Activated CD4-positive, alpha-beta T cell treated with anti-CD3 and anti-CD28 coated beads, Interleukin-2, Interleukin-6, amounts not matched to agents 100 ng/mL and 50 ng/mL, durations not matched to agents 16 hours and 8 hours (primary cell): ENCODE measurements at places on chromosomes 1 and 21.

DNA sequence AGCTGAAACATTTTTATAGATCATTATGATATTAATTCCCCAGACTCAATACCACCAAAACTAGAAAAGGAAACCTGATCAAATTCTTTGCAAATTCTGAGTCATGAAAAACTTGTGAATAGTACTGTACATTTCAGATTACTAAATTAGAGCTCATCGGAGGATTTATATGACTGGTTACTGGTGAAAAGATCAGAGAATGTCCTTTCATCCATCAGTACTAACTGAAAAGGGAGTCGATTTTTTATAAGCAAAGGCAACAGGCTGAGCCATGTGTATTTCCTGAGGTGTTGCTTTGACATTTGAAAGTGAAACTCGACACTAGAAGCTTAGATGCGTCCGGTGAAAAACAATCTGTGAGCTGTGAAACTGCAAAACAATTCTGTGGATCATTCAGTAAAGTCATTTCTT is 155.7 kb downstream of the TNFSF18 start:
- DNase-seq, result peak; percentile 77

DNA sequence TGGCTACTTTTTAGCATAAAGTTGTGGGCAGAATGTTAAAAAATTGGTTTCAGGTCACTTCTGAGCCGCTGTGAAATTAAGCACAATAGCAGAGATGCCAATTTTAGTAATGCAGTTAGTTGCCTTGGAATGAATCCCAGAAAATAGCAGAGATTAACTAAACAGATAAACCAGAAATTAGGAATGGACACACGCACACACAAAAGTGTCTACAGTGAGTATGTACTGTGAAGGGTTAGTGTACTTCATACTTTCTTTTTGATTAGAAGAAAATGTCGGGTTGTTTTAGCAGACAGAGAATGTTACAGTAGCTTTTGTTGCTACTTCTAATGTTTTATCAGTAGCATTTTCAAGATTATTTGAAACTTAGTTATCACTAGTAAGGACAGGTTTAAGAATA is 106.7 kb downstream of the LEPR start:
- DNase-seq, result no peak

DNA sequence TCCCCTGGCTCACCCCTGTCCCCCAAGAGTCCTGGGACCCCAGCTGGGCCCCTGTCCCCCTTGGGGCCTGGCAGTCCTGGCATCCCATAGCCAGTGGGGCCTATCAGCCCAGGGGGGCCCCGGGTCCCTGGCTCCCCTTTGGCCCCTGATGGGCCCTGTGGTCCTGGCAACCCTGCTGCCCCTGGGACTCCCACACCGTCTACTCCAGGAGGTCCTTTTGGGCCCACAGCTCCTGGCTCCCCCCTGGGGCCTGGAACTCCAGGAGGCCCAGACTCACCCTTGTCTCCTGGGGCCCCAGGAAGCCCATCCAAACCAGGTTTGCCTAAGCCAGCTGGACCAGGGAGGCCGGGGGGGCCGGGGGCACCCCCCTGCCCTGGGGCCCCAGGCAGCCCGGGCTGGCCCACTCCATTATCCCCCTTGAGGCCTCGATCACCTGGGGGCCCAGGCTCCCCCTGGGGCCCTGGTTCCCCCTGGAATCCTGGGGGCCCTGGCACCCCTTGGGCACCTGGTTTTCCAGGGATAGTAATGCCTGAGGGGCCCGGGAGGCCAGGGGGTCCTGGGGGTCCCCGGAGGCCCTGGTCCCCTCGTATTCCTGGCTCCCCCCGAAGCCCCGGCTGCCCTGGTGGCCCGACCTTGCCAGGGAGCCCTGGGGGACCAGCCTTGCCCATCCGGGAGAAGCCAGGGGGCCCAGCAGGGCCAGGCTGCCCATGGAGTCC is 10.1 kb downstream of the ADPRS start:
- DNase-seq, result no peak

- no peak for DNase-seq
Observed at GRCh38 chr1:235078480-235079381, 49.9 kb downstream of the TOMM20 start.

DNA sequence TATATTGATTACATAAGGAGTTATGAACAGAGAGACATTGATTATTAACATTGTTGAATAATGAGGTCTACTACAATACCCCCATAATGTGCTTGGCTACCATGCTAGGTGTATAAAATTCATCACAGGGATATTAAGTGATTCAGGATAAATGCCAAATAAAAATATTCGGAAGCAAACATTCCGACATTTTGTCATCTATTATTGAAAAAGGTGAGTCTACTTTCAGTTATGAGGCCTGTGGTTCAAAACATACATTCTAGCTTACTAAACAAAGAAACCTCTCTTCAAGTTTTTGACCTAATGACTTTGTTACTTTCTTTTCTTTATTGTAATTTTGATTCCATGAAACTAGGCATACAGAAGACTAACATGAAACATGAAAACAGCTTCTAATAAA is 190.3 kb upstream of the GREM2 start:
- DNase-seq, result no peak

DNA sequence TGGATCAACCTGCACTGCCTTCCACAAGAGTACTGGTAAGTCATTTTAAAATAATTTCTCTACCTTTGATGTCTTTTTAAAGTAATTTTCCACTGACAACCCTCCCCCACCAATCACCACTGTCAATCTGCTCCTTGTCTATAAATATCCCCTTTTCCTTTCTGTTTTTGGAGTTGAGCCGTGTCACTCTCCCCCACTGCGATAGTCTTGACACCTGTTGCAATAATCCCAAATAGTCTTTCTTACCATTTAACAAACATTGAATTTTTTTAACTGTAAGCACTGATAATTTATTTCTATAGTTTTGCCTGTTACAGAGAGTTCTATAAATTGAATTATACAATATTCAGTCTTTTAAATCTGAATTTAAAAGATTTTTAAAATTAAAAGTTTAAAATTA is 420.9 kb downstream of the COL11A1 start:
- DNase-seq, result no peak

DNA sequence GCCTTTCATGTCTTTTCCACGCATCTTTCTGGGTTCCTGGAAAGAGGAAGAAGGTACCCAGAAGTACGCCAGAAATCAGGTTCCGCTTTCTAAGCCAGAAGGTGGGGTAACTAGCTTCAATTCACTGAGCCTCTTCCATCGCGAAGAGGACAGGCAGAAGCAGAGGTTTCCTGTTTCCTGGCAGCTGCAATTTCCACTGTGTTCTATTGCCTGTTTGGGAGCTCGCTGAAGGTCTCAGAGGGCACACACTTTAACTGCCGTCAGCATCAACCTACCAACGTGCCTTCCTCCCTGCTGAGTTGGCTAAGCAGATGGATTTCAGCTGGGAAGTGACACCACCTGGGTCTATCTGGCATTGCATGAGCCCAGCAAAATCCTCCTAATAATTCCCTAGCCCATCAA is 10.0 kb downstream of the NCF2 start:
- peak; percentile 29 for DNase-seq

DNA sequence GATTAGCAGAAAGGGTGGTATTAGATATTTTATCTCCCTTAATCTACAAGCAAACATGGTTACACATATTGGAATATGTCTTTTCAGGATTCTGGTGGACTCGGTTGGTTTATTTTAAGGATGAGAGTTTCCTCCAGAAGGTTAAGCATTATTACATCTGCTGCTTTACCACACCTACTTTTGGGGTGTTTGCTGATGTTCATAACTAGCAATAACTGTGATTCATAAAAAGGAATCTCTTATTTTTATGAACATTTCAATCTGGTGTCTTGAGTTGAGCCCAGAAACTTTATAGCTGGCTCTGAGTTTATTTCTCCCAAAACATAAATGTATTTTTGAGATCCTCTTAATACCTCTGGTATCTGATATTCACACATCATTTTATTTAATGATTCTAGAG is 82.7 kb downstream of the LRRC8D start:
- DNase-seq, result no peak

DNA sequence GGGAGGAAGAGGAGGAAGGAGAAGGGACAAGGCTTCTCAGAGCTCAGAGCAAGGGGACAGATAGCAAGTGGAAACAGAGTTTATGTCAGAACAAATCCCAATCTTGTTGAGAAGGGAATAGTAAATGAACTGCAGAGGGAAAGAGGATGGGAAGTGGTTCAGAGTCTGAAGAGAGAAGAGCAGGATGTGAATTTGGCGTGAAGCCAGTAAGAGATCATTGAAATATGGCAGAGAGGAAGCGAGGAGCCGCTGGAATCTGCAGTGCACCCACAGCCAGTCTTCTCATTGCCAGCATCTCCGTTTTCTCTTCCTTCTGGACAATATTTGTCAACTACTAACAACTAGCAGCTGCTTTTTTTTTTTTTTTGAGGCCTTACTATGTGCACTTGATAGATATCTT is 19.1 kb downstream of the OLFML3 start:
- DNase-seq, result no peak

- peak; percentile 77 for DNase-seq
Observed at GRCh38 chr1:159826441-159827101, at the start of gene SLAMF8. SLAMF8 (plus strand) TSS chr1:159826873; CDS start chr1:159826899, 26 bp downstream.

DNA sequence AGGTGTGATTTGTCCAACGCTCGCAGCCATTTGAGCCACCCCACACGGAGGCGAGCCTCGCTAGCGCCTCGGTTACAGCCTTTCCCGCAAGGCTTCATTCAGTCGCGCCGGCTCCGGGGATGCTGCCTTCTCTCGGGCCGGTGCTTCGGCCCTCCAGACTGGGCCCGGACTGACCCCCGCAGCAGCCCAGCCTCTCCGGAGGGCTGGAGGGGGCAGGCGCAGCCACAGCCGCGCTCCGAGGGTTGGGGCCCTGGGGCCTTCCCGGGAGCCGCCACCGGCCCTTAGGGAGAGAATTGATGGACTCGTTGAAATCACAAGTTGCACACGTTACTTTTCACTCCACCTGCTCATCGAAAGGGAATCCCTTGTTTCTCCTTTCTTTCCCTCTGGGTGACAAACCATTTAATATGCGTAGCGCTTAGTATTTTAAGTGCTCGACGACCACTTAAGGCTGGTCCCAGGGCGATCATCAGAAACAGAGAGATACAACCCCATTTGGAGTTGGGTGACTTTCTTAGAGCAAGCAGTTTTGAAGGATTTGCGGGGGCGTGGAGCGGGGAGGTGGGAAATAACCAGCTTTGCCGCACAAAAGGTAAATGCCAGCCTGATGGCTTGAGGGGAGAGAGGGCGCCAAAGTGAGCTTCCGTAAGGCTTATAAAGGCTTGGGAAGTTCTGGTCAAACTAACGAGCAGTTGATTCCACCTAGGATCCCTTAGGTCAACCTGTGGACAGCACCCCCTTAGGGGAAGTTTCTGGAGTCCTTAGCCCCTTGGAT is 24.6 kb upstream of the ENAH start:
- DNase-seq, result no peak

GRCh38 chr1:59687081-59687480 is 127.7 kb upstream of the HOOK1 start:
- DNase-seq, result no peak

DNA sequence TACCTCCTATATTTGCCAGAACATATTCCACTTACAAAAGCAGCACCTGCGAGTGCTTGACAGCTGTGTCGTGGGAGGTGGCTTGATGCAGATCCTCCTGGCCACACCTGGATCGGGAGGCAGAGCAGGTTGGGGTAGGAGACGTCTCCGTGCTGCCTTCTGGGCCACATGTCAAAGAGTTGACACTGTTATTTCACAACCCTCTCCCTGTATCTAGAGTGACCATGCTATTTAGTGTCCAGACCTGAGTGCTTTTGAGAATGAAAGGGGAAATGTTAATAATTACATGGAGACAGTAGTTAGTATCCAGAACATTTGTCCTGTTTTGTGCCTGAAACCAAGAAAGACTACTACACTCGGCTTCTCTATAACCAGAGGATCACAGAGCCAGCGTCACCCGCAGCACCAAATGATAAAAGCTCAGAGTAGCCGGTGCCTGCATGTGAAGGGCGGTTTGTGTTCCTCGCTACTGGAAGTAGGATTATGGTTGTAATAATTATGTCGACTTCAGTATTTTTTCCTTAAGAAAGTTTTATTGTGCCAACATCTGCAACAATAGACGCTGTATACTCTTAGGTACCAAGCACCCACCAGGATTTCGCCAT is 77.1 kb downstream of the GALNT2 start:
- DNase-seq, result no peak

GRCh38 chr1:5477716-5478115 is 514.5 kb downstream of the NPHP4 start:
- no peak for DNase-seq

DNA sequence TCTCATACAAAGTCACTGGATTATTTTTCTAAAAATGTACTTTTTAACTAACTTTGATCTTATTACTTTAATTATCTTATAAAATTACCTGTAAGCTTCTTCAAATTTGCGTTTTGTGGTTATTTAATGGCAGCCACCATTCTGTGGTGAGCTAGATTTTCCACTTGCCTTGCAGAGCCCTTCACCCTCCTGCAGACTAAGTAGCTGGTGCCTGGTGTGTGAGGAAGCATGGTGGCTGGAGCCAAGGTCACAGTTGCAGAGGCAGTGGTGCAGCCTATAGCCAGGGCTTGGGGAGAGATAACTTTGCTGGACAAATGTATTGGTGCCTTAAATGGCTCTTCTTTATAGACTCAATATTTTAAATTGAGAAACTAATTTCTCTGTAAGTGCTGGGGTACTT is 11.2 kb upstream of the CD84 start:
- no peak for DNase-seq

DNA sequence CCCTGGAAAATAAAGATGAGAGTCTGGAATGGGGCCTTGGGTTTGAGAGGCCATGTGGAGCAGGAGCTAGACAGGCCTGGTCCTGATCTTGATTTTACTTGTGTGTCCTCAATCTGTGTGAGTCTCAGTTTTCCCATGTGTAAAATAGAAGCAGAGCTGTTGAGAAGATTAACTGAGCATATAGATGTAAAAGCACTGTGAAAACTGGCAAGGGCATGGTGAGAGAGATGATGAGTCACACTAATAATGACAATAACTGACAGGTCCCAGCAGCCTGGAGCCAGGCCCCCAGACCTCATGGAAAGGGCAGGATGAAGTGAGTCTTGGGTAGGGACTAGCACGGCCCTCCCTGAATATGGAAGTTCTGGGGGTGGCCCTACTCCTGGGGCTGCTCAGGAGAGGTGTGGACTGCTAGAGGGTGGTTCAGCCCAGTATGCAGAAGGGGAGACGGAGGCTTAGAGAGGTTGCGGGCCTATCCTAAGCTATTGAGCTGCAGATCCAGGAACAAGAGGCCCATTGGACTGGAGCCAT is 2.8 kb upstream of the AHDC1 start:
- no peak for DNase-seq

GRCh38 chr1:83512373-83513193 is 486.3 kb downstream of the TTLL7 start:
- no peak for DNase-seq

DNA sequence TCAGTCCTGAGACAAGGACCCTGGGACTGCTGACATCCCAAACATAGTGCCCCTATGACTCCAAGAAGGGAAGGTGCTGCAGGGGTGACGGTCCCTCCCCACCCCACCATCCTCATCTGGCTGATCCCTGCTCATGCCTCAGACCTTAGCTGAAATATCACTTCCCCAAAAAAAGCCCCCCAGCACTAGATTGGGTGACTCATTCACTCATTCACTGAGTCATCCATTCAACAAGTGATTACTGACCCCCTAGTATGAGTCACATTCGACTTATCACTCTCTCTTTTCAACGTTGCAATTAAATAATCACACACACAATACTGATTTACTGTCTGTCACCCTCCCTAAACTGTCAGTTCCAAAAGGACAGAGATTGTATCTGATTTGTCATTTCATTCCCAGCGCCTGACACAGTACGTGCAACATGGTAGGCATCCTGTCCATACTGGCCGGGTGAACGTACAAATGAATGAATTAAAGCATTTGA is 48.6 kb downstream of the HIVEP3 start:
- peak; percentile 45 for DNase-seq

GRCh38 chr1:45097079-45097478 is 85.0 kb downstream of the UROD start:
- DNase-seq, result no peak
